ENCODE measurements at places on chromosomes 11 and 22.

GRCh38 chr11:73787051-73787642 lies 527 bp upstream of the MRPL48 start:
- H3K4me1 ChIP-seq: peaks cover 18% of the 10 kb centered on the region
- peak overlapping the region; percentile 68 for H3K4me3 ChIP-seq
- DNase-seq: no peak
- H3K36me3 ChIP-seq: no peaks in the 10 kb centered on the region
- peak overlapping the region; percentile 80 for H3K27ac ChIP-seq

DNA sequence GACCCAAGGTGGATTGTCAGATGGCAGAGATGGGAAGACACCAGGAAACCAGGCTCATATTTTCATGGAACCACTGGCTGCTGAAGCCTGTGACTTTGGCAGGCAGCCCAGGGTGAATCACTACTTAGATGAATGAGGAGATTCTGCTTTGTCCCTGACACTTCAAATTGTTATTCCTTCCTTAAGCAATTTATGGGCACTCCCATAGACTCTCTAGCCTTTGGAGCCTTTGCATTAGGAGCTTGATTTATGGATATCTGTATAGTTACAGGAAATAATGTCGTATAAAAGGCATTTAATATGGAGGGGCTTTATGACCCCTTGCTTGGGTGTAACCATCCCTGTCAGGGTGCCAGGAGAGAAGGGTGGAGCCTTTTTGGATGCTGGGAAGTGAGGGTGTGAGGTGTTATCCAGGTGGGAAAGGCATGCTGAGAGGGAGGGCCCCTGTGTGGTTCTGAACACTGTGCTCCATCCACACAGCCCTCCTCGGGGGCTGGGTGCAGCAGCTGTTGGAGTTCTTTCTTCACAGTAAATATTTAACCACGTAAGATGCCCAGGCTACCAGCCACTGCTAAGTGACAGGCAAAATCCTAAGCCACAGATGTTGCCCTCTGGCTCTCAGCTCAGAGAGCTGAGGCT lies 35.3 kb downstream of the IL18 start:
- no peaks in the 10 kb centered on the region for H3K27me3 ChIP-seq
- peaks cover 12% of the 10 kb centered on the region for H3K4me1 ChIP-seq
- no peak overlapping the region for H3K27ac ChIP-seq
- no peak overlapping the region for H3K4me3 ChIP-seq

- peaks cover 34% of the 10 kb centered on the region for H3K4me1 ChIP-seq
- DNase-seq: peak; percentile 74
- no peaks in the 10 kb centered on the region for H3K36me3 ChIP-seq
- peak overlapping the region; percentile 60 for H3K27ac ChIP-seq
- no peaks in the 10 kb centered on the region for H3K27me3 ChIP-seq
These were observed 67.6 kb upstream of the AMPD3 start for GRCh38 chr11:10387206-10388083.

DNA sequence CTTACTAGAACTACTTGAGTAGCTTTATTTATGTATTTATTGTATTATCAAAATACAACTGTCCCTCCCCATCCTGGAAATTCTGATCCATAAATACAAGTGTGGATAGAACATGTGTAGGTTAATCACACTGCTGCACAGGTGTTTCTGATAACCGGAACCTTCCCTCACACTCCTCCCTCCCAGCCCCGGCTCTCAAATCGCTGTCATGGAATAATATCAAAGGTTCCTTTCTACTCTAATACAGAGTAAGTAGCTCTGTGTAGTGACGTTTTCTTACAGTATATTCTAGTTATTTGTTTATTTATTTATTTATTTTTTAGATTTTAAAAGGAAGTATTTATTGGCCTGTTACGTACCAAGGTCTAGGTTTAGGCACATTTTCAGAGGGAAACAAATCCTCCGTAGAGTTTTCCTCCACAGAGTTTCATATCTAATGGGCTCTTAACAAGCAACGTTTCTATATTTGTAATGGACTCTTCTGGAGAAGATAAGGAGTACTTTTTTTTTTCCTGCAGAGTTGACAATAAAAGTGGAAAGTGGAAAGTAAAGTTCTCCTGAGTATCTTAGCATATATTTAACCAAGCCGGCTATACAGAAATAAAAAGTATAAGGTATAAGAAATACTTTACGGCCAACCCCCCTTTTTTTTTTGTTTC lies 129.0 kb upstream of the CARD18 start:
- H3K27me3 ChIP-seq: no peaks in the 10 kb centered on the region
- H3K4me1 ChIP-seq: no peaks in the 10 kb centered on the region
- no peak overlapping the region for H3K27ac ChIP-seq
- H3K4me3 ChIP-seq: no peak overlapping the region

Data from vagina (tissue), 2 donors.